ENCODE measurements at places on chromosomes 6 and 20.

DNA sequence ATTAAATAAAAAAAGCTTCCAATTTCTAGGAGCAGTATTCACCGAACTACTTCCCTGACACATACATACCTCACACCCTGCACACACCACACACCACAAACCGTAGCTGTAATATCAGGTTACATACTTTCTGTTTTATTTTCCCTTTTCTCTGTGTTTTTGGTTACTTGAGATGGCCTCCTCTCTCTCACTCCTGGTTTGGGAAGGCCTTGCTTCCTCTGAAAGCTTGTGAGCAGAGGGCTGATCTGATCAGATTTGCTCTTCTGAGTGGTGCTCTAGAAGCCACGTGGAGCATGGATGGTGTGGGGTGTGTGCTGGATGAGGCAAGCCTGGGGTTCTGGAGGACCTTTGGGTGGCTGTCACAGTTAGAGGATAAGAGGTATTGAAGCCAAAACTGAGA, 20.9 kb downstream of the UTRN start:
- no peak for DNase-seq

- DNase-seq, result no peak
These were observed 220.0 kb upstream of the SPTLC3 start for GRCh38 chr20:12788632-12789299.

DNA sequence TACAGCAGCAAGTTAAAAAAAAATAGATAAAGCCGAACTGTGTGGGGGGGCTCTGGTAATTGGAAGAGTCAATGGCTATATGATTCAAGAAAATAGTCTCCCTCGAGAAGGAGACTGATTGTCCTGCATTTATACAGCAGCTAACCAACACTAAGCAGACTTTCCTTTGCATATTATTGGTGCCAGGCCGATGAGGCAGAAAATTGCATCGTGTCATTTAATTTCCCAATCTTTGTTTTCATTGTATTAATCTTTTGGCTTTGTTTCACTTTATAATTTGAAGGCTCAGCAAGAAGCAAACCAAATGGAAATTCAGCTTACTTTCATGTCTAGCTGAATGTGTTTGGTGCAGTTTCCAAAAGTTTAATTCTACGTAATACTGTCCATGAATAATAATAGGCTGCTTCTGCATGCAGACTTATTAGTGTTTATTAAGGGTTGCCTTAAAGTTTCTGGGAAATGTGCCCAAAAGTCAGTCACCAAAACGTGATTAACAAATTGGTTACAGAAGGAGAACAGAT, 258.5 kb downstream of the HACE1 start:
- no peak for DNase-seq

- DNase-seq, result no peak
These were observed 621 bp downstream of the GPR63 start for GRCh38 chr6:96836631-96837080.

- no peak for DNase-seq
These were observed 16.2 kb upstream of the SNX9 start for GRCh38 chr6:157806856-157807215.

DNA sequence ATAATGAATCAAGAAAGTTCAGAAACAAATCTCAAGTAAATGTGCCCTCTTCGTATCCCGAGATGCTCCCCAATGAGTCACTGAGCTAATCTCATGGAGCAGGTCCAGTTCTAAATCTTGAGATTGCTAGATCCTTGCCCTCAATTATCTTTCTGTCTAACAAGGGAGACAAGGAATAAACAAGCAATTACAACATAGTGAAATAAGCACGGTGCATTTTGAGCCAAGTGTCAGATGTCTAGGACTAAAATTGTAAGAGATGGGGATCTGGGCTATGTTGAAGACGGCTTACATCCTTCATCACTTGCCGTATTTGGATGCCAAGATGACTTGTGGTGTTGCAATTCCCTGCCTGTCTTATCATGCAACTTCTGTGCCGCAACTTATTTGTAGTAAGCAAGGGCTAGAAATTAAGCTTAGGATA, 56.5 kb upstream of the ADGRF1 start:
- no peak for DNase-seq

DNA sequence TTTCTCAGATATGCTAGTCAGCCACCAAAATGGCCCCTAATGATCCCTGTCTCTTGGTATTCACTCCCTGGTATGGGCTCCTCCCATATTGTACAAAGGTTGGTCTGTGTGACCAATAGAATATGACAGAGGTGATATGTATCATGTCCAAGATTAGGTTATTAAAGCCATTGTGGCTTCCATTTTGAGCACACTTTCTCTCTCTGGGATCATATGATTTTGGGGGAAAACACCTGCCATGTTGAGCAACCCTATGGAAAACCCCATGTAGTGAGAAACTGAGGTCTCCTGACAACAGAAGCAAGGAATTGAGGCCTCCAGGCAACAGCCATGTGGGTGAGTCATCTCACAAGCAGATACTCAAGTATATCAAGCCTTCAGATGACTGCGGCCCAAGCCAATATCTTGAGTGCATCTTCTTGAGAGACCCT, 7.1 kb upstream of the ZNF318 start:
- DNase-seq, result no peak
